ENCODE measurements at places on chromosomes 5 and 9.

- no peak for DNase-seq
Observed at GRCh38 chr9:93579711-93580516, 3.5 kb downstream of the PHF2 start.

DNA sequence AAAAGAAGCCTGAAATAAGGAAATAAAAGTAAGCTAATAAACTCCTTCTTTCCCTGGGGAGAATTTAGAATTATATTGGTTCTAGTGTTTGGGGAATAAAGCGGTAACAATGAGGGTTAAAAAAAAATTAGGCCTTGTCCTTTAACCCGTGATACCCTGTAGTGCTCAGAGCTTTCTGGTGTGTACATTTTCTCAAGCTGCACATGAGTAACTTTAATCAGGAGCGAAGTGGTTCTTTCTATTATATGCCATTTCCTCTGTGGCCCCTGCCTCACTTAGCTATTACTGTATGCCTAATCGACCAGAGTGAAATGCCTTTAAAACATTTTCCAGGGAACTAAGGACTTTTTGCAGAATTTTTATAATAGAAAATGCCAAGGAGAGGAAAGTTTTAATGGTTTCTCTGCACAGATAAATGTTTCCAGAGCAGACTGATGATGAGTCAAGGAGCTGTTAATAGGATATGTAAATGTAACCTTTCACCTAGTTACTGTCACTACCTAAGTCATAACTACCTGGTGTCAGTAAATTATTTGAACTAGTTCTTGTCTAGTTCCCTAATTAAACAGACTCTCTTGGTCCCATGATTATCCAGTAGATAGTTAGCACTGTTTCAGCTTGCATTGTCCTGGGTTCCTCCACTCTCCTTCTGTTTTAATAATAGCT is 7.6 kb downstream of the PAM start:
- no peak for DNase-seq

- no peak for DNase-seq
Observed at GRCh38 chr9:136348691-136349090, 14.9 kb downstream of the DNLZ start.

GRCh38 chr5:127358740-127359139 is 68.1 kb downstream of the MEGF10 start:
- no peak for DNase-seq

DNA sequence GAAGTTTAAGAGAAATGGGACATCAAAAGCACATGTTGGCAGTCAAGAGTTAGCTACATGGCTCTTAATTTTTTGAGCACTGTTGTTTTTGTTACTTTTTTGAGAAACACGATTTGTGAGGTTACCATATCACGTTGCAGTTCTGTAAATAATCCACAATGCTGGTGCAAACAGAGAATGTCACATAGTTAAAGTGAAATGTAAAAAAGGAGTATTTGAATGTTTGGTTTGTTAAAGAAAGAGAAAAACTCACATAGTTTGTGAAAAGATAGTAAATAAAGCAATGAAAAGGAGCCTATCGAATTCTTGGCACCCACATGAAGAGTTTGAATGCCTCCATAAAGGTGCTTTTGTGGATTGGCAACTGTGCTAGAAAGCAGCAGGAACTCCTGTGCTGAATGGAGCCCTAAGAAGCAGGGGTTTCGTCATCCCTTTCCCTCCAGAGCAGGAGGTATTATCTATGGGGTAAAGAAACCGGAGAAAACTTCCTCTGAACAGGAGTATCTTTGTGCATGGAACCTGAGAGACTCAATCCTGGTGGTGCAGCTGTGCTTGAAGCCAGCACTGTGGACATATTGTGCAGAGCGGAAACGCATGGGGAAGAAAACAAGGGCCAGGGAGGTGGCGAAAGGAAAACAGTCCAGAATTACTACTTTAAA is 148.5 kb upstream of the OTULINL start:
- DNase-seq, result no peak

- DNase-seq, result no peak
Observed at GRCh38 chr9:15936306-15936921, 383.6 kb downstream of the CCDC171 start.

GRCh38 chr9:87830446-87830845 is 52.2 kb upstream of the SPATA31E1 start:
- no peak for DNase-seq

Data from HAP-1 (cell line).